ENCODE measurements at places on chromosomes 6 and 20. TPM values are rescaled to one million over a fixed set of nuclear protein-coding genes. Genes with fewer than 3 reads are reported as not detected.

The PDE10A gene
- total RNA-seq: not detected

- DNase-seq: no peak
Measured at GRCh38 chr6:90368601-90369000, 72.0 kb upstream of the BACH2 start.

The PACRG gene
- 2.0 TPM for total RNA-seq

The CFAP61 gene
- total RNA-seq: not detected

The PRND gene
- not detected for total RNA-seq

The ZSWIM3 gene
- 1.2 TPM for total RNA-seq

DNA sequence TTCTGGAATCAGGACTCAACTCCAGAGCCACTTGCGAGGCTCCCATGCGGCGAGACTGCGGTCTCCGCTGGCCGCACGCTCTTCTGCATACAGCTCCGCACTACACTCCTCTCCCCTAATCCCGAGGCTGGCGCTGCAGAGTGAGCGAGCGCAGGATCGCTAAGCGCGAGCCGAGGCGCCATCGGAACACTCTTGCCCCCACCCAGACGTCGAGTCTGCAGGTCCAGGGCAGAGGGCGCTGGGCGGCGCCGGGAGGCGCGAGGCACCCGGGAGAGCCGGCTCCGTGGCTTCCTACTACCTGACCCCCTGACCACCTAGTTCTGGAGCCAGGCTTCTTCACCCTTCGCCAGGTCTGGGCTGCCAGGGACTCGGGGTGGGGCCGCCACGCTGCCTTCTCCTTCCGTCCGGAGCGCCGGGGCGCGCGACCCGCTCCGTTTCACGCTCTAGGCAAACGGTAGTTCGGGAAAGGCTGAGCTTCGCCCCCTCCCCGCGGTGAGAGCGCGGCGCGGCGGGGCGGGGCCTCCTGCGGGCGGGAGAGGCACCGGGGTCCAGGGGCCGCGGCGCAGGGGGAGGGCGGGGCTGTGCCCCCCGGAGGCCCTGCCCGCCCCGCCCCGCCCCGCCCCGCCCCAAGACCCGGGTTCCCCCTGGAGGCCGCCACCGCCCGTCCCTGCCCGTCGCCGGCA lies 5.4 kb upstream of the TUBB2A start:
- peak; percentile 24 for DNase-seq

DNA sequence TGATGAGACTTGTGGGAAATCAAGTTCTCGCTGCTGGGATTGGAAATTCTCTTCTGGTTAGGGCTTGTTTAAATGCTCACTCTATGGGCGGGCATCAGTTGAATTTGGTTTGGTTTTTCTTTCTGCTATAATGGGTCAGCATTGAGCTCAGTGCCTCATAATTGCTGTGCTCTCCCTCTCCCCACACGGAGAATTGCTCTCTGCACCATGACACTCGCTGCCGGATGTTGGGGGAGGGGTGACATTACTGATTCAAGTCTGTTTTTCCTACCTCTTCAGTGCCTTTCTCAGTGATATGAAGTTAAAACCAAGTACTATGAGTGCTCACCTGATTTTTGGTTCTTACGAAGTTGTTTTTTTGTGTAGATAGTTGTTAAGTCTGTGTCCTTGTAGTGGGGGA lies 599.6 kb downstream of the EPM2A start:
- no peak for DNase-seq

DNA sequence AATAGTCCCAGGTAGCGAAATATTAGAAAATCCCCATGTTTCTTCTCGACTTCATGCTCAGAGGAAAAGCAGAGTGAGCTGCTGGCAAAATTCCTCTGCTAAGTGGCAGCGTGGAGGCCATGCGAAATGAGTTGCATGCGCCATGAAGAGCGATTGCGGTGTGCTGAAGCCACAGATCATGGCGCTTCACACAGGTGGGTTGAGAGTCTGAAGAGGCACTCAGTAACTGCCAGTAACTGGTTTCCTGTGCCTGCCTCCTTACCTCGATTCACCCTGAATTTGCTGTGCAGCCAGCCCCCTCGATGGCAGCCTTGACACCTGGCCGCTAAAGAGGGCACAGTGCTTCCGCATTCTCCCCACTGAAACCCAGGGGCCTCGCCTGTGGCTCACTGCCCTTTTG lies 301.5 kb downstream of the NRN1 start:
- no peak for DNase-seq

DNA sequence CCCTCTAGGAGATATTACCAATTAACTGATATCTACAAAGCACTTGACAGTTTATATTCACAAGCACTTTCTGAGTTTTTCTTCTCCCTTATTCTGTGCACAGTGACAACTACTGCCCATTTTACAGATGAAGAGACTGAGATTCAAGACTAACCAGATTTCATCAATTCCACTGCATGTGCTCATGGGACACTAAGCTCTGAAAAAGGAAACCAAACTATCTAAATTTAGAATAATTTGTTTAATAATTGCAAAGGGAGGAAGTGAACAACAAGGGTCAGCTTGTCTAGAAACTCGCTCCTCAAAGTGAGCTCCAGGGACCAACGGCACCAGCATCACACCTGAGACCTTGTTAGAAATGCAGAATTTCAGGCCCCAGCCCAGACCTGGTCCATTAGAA lies 50.8 kb upstream of the MYLIP start:
- no peak for DNase-seq

The POM121L2 gene
- not detected for total RNA-seq

- no peak for DNase-seq
Measured at GRCh38 chr6:22271081-22271480, 25.8 kb downstream of the PRL start.

DNA sequence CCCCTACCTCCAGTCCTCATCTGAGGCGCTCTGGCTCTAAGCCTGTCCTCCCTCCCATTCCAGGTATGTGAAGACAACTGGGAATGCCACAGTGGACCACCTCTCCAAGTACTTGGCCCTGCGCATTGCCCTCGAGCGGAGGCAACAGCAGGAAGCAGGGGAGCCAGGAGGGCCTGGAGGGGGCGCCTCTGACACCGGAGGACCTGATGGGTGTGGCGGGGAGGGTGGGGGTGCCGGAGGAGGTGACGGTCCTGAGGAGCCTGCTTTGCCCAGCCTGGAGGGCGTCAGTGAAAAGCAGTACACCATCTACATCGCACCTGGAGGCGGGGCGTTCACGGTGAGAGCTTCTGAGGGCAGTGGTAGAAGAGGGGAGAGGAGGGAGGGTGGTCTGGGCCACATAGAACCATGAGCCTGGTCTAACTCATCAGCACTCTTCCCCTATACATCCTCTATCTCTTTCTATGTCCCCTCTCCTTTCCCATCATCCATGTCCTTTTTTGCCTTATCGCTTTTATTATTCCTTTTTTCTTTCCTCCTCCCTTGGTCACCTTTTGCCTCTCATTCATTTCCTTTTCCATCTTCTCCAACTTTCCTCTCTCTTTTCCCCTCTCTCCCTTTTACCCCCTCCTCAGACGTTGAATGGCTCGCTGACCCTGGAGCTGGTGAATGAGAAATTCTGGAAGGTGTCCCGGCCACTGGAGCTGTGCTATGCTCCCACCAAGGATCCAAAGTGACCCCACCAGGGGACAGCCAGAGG lies 3.5 kb downstream of the RING1 start:
- no peak for DNase-seq

- DNase-seq: no peak
Measured at GRCh38 chr6:33540768-33541167, 39.3 kb downstream of the BAK1 start.

DNA sequence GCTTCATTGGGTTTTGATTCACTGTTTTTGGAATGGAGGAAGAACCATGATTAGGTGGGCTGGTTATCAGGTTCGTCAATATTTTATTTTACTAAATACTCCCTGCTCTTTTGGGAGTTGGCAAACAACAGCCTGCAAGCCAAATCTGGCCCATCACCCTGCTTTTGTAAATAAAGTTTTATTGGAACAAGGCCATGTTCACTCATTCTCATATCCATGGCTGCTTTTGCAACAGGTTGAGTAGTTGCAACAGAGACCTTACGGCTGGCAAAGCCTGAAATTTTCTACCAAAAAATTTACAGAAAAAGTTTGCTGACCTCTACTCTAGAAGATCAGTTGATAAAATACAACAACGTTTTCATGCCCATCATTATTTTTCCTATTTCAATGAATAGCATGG lies 45.1 kb downstream of the SYTL3 start:
- no peak for DNase-seq

Data from T-helper 17 cell (primary cell).